ENCODE measurements at places on chromosomes 6 and 20.

DNA sequence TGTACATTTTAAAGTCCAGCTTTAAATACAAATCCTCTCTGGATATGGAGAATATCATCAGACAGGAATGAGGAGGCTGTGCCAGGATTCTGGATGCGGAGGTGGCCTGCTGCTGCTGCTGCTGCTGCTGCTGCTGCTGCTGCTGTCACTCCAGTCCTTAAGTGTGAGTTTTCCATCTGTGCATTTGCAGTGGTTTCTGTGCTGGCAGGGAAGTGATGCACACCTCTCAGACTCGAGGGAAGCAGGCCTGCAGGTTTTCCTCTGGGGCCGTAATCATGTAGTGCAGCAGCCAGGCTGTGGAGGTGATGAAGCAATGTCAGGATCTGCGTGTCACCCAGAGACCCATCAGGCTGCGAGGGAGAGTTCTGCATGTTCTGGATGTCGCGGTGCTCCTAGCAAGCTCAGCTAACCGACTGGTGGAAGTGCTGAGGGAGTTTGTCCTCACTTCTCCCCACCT is 32.0 kb downstream of the CFAP61 start:
- DNase-seq, result no peak

DNA sequence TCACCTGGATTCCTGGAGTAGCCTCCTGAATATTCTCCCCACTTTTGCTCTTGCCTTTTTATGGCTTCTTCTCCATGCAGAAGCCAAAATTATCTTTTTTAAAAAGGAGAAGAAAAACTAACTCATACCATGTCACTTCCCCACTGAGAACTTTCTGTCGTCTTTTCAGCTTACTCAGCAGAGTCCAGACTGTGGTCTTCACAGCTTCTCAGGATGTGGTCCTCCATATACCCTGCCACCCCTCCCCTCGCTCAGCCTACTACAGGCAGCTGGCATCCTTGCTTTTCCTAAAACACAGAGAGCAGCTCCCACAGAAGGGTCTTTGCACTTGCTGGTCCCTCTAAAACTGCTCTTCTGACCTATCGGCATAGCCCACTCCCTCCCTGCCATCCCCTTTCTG is 89.4 kb upstream of the ISM1 start:
- no peak for DNase-seq

DNA sequence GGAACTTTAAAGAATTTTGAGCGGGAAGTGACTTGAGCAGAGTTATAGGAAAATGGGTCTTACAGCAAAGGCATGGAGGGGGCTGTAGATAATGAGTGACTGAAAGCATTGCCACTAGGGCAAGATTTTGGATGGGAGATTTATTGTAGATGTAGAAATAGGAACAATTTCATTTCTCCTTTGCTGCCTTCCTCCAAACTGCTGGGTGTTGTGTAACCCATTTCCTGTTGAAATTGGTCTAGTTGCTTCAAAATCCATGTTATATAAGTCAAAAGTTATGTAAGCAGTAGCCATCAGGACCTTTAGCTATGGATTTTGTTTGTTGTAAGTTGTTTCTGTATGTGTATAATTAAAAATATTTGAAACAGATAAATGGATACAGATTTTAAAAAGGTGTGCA is 11.1 kb downstream of the YWHAB start:
- no peak for DNase-seq

DNA sequence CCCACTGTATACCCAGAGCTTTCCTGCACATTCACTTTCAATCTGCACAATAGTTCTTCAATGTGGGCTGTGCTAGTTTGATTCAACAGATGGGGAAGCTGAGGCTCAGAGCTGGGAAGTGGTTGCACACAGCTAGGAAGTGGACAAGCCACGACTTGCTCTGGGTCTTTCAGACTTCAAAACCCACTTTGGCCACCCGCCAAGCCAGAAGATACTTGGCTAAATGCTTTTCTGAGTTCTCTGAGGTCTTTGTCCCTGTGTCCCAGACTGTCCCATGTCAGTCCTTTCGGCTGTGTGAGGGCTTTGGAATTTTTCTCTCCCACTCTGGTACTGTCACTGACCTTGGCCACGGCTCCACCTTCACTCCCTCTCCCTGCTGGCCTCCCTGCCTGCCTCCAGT is 10.6 kb downstream of the PDYN start:
- no peak for DNase-seq

DNA sequence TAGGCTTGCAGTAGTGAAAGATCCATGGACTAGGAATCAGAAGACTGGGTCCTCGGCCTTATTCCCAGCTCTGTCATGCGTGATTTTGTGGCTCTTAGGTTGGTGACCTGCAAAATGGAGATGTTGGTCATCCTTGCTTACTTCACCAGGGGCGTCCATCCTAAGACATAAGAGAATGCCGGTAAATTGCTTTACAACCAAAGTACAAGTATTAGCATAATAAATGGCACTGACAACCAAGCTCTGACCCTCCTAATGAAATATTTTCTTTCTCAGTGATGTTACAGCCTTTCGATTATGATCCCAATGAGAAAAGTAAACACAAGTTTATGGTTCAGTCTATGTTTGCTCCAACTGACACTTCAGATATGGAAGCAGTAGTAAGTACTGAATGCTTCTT is 45.3 kb downstream of the VAPB start:
- DNase-seq, result no peak

DNA sequence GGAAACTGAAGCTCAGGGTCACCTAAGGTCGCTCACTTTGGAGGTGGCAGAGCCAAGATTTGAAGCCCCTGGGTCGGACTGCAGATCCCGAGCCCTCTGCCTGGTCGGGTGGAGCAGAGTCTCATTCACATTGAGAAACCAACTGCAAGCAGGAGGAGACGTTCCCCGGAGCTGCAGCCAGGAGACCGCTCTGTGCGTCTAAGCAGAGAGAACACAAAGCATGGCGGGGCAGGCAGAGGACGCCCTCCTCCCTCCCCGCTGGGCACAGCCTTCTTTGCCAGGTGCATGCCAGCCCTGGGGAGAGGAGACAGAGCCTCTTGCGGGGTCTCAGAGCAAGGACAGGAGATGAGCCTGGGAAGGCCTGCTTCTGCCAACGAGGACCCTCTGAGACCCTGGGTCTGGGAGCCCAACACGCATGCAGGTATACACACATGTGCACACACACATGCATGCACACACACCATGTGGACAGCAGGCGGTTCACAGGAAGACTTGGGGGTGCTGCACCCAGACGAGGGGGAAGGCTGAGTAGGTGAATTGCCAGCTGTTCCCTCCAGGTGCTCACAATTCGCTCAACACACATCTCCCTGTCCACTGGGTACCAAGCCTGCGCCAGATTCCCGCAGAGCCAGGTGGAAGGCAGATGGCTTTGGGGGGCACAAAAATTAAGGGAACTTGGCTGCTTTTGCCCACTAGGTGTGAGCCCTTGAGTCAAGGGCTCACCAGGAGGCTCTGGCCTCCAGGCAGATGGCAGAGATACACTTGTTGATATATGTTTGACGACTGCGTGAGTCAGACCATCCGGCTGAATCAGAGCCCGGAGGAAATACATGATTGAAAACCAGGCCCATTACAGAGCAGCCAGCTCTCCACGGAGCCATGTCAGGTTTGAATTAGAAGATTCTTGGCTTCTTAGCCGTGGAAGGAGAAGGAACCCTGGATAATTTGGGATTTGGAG is 5.5 kb upstream of the NTSR1 start:
- DNase-seq, result peak; percentile 19

- DNase-seq, result no peak
These were observed 36.2 kb downstream of the GCM1 start for GRCh38 chr6:53112404-53112803.

GRCh38 chr20:9442858-9443257 is 71.5 kb upstream of the LAMP5 start:
- DNase-seq, result no peak

- no peak for DNase-seq
These were observed 5.3 kb downstream of the LINC00237 start for GRCh38 chr20:21100578-21101452.

Measured in stimulated activated CD4-positive, alpha-beta T cell treated with anti-CD3 and anti-CD28 coated beads, Interleukin-2, amount 100 ng/mL, for 48 hours (primary cell).